ENCODE measurements at places on chromosomes 1 and 21.
A peak's percentile ranks its signal among the peaks of the same experiment; 100 is the strongest.

- peak; percentile 69 for DNase-seq
Observed at GRCh38 chr1:172679000-172679772, 20.3 kb downstream of the FASLG start.

- DNase-seq: no peak
Observed at GRCh38 chr1:2314273-2314802, 77.0 kb downstream of the MORN1 start.

DNA sequence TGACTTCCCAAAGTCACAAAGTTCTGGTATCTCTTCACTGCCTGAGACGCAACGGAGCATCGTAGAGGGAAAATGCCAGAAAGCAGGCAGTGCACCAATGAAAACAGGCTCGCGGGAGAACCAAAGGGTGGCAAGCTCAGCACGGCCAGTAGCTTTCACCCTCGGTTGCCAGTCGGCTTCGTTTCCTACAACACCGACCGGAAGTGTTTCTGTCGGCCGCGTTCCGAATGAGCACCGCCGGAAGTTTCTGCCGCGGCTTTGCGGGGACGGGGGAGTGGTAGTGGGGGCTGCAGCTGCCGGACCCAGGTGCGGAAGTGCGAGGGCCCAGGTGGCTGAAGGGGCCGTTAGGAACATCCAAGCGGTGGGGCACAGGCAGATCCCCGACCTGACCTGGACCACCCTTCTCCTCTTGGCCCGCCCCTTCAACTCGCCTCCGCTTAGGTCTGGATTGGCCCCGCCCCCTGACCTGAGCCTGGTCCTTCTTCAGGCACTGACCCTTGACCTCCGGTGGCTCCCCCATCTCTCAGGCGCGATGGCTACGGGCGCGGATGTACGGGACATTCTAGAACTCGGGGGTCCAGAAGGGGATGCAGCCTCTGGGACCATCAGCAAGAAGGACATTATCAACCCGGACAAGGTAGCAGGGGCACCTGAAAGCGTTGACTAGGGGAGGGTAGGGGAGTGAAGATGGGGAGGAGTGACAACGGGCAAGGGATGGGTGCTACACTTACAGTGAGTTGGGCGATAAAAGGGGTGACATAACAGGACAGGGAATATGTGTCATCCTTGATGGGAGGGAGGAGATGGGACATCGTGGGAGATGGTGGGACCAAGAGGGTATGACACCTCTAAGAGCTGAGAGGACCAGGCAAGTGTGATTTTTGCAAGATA, at the start of gene DMAP1:
TSS of gene DMAP1 (plus strand) at position 250 of the 891 bp plus-strand sequence. CDS start at position 533, 283 bp downstream.
- peak; percentile 98 for DNase-seq

- no peak for DNase-seq
Observed at GRCh38 chr1:9078015-9078751, 8.7 kb upstream of the SLC2A5 start.

- no peak for DNase-seq
Observed at GRCh38 chr1:217472915-217473314, 158.0 kb downstream of the GPATCH2 start.

- no peak for DNase-seq
Observed at GRCh38 chr1:178086294-178086693, 7.6 kb upstream of the RASAL2 start.

DNA sequence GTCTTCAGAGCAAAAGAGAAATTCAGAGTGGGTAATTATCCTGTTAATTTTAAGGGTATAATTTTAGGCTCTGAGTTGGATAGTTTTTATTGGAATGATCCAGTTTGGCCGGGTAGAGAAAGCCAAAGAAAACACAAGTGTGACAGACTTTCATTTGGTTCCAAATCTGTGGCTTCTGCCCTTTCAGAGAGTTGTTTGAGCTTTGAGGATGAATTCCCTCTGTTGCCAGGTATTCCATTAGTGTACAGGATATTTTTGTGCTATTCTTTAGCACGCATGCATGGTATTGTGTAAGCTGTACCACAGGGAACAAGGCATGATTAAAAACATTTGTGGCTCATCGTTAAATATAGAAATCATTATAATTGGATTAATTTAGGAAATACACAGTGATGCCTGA, 384.4 kb downstream of the ADGRL2 start:
- no peak for DNase-seq

GRCh38 chr1:54487571-54488050, 60.4 kb upstream of the ACOT11 start:
- no peak for DNase-seq

GRCh38 chr1:68706639-68707317, 209.9 kb upstream of the DEPDC1 start:
- no peak for DNase-seq

DNA sequence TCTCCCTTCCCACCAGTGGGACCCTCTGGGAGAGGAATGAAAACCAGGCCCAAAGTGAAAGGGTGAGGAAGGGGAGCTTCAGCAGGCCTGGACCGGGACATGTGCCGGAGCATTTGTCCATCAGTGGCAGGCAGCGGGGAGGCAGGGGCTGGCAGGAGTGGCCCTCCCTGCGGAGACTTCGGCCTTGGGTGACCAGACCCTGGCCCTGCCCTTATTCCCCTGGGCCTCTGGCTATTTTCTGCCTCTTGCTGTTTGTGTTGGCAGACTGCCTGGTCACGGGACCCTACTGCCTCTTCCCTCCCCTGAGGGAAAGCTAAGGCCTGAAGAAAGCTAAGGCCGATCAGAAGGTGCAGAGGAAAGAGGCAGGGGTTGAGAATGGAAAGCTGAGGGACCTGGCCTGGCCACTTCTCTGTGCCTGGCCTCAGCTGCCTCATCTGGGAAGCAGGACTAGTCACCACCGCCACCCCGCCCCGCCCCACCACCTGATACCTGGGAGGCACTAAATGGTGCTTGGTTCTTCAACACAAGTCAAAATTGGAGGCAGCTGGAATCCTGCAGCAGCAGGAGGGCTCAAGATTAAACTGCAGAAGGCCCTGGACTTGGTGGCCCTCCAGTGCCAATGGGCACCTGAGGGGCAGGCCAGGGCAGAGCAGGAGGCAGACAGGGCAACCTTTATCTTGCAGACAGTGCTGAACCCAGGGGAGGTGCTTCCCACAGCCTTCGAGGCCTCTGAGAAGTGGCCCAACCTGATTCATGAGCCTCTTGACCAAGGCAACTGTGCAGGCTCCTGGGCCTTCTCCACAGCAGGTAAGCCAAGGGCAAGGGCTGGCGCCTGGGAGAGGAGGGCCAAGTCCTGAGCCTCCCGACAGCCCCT, 7.9 kb downstream of the TINAGL1 start:
- DNase-seq: no peak

DNA sequence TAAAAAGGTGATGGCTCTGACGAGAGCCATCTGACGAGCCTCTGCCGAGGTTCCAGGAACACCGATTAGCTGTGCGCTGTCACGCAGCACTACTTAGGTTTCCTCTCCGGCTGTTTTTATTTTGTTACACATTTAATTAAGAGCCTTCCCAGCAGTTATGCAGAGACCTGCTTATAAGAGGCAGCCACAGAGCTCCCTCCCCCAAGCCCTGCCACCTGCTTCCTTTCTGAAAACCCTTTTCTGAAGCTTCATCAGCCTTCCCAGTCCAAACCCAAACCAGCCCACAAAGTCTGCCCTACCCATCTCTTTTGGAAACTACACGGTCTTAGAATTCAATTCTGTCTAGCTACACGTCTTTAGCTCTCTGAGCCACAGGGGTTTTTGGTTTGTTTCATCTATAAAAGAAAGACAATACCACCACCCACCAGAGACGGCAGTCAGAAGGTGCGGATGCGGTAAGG, 49.1 kb downstream of the ERI3 start:
- DNase-seq: peak; percentile 97

- no peak for DNase-seq
Observed at GRCh38 chr21:34313116-34313515, 50.7 kb upstream of the KCNE2 start.

DNA sequence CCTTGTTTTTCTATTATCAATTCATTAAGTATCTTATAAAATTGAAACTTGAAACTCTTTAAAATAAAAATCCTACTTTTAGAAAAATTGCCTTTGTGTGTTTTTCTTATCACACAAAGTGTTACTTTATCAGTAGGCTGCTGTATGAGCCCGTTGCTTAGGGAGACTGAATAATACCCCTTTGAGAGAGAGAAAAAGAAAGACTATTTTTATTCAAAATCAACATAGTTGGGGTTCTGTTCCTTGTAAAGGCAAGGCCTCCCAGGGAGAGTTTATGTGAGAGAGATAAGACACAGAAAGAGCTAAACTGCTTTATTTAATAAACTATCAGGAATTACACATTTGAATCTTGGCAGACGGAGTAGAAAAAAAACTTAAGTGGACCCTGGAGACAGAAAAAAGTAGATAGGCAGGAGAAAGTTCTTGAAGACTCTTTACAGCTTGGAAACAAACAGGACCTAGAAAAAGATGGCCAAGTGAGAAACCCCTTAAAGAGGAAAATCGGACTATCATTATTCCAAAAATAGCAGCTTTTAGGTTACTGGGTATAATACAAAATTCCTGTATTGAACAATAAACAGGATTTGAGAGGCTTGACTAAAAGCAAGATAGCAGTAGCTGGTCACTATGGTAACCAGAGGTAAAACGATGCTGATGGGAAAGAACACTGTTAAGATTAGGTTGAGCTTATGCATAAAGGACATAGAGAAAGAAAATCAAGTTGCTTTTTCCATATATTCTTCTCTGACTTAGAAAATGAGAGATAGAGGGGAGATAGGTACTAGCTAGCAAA, 170.9 kb downstream of the LRRC7 start:
- no peak for DNase-seq

Data from NCI-H510A (cell line).